ENCODE measurements at places on chromosomes 2 and 18. TPM values are rescaled to one million over a fixed set of nuclear protein-coding genes. Genes with fewer than 3 reads are reported as not detected.

UPP2 gene
- polyA plus RNA-seq = not detected

CCDC148 gene
- not detected for polyA plus RNA-seq

ELOA2 gene
- not detected for polyA plus RNA-seq

WNT10A gene
- 0.04 TPM for polyA plus RNA-seq

EML4 gene
- 8.0 TPM for polyA plus RNA-seq

BMP10 gene
- polyA plus RNA-seq = not detected

FAM168B gene
- 20.5 TPM for polyA plus RNA-seq

LRRTM1 gene
- polyA plus RNA-seq = not detected

SERPINB3 gene
- polyA plus RNA-seq = not detected

- no peak for DNase-seq
Measured at GRCh38 chr2:186950694-186951093, 101.7 kb upstream of the ZSWIM2 start.

GRCh38 chr18:6486764-6487426, 72.2 kb upstream of the L3MBTL4 start:
- no peak for DNase-seq

DNA sequence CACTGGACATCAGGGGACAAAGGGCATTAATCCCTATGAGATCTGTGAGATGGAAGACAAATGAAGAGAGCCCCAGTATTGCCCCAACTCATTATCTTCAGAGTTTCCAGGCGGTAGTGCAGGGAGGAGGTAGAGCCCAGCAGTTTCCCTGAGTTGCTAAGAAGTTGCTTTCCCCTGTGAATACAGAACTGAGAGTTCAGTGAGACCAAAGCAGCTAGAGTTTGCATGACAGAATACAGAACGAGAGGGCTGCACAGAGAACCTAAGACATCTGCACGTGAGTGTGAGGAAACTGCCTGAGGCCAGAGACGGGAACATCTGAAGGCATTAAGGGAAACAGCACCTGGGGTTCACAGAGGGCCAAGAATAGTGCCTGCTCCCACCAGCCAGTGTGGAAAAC, 18.1 kb upstream of the PGAP1 start:
- no peak for DNase-seq

DNA sequence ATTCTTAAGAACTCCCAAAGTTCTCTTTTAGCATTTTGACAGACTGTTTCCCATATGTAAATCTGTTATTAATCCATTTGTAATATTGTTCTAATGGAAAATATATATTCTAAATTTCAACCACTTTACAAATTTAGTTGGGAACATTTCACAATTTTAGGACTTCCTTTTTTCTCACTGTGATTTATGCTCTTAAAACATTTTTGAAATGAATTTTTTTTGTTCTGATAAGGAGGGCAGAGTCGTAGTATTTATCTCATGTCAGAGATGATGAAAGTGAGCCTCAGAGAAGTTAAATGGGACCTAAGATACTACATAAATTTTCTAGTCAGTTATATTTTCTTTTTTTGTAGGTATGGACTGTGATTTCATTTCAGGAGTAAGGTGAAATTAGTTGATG, 26.6 kb downstream of the RASGRP3 start:
- no peak for DNase-seq

GRCh38 chr18:73733806-73734314, 413.8 kb downstream of the FBXO15 start:
- no peak for DNase-seq

- DNase-seq = no peak
Measured at GRCh38 chr2:11128243-11128951, 26.9 kb upstream of the SLC66A3 start.

DNA sequence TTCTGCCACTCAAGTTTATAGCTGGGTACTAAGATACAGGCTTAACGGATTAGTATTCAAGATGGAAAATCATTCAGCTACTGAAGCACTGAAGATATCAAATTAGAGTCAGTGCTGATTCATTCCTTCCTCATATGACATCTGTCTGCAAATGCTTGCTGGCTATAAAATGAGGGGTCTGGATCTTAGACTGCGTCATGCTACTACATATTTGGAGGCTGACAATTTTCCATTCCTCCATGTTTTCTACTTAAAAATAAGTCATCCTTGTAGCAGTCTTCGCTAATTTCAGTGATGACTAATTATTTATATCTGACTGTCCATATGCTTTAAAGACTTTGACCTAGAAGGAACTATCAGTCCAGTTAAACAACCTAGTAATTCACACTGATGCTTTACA, 233.4 kb downstream of the RIT2 start:
- DNase-seq = no peak

- peak; percentile 85 for DNase-seq
Measured at GRCh38 chr2:27703638-27704341, 40.1 kb downstream of the SLC4A1AP start.

DNA sequence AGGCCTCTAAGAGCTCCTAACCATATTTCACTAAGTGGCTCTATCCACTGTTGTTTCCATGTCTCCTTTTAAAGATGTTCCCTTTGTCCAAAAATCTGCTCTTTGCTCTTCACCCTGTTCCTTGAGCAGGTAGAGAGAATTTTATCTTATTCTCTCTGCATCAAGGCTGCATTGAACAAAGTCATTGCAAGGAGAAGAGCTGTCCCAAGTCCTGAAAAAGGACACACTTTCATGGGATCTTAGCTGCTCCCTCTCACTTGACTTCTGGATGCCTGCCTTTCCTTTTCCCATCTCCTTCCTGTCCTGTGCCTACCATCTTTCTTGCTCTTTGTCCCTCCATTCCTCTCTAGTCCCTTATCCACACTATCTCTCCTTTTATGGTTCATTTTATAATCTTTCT, 235.2 kb upstream of the THSD7B start:
- no peak for DNase-seq

DNA sequence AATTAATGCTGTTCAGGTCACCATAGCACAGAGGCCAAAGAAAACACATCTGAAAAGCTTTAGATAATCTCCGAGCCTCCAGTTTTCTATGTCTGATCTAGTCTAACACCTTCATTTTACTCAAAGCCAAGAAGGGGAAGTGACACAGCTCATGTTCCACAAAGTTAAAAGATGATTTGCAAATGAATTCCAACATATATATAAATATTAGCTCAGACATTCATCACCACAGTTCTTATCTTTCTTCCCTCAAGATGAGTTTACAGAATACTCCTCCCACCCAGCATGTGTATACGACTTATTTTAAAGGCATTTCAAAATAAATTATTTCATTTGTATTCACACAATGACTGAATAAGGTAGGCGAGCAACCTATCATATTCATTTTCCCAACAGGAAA, 82.4 kb downstream of the AAK1 start:
- no peak for DNase-seq

DNA sequence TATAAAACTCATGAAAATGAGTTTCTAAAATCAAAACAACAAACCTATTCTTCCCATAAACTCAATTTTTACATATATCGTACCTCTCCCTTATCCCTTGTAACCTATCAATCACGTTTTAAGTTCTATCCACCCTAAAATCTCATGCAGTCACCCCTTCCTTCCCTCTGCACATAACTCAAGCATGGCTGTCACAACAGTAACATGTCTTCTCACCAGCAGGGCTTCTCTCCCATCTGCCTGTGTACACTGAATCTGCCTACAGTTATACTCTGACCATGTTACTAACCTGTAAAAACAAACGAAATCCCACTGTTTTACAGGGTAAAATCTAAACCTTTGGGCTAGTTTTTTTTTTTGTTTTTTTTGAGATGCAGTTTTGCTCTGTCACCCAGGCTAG, 68.2 kb downstream of the MAP4K3 start:
- DNase-seq = no peak

DNA sequence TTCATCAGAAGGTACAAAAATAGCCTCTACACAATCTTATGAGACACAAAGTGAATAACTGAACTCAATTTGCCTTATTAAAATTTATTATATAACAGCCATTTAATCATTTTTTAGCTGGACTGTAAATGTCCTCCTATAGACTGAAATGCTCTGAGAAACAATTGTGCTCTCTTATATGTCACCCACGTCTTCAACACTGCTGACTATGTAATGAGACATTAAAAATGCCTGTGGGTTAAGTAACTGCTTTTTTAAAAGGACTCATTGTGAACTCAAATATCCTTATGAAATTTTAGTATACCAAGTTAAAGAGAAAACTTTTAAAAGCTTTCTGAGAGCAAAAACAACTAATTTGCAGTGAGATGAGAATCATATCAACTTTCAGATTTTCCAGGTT, 10.4 kb upstream of the GALNT1 start:
- no peak for DNase-seq

GRCh38 chr2:172204309-172204708, 101.6 kb upstream of the DLX2 start:
- DNase-seq = no peak

GRCh38 chr2:170224692-170225294, 46.8 kb downstream of the MYO3B start:
- DNase-seq = no peak

- DNase-seq = no peak
Measured at GRCh38 chr2:51697095-51697494, 665.2 kb upstream of the NRXN1 start.

- DNase-seq = peak; percentile 49
Measured at GRCh38 chr2:101399021-101399799, 11.9 kb upstream of the CREG2 start.

- no peak for DNase-seq
Measured at GRCh38 chr2:169734169-169734847, 676 bp downstream of the KLHL23 start.

DNA sequence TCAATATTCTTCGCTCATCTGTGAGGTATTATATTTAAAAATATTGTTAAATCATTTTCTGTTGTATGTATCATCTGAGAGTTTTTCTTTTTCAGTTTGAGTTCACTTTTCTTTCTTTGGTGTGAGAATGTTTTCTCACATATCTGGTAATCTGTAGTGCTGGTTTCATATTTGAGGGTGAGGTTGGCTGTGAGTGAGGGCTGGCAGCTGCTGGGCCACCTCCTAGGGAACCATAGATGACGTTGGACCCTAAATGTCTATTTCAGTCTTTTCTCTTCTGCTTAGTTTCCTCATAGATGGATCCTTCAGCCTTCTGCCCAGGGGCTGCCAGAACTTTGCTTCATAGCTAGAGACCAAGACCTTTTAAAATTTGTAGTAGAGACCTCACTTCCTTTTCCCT, 33.5 kb downstream of the MGAT5 start:
- no peak for DNase-seq

DNA sequence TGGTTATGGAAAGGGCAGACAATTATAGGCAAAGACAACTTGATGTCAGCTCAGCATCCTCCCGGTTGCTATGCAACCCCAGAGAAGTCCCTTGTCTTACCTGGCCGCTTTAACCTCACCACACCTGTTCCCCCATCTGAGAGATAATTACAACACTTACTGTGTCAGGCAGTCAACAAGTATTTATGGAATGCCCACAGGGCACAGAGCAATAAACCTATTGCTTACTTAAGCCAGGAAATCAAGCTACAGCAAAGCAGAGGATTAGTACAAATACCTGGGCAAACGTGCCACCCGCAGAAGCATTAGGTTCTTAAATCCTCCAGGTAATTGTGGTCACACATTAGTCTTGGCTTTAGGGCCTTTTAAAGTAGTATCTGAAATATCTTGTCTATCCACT, 320.4 kb upstream of the REV1 start:
- no peak for DNase-seq

GRCh38 chr2:3571284-3571683, 3.8 kb upstream of the RPS7 start:
- no peak for DNase-seq

DNA sequence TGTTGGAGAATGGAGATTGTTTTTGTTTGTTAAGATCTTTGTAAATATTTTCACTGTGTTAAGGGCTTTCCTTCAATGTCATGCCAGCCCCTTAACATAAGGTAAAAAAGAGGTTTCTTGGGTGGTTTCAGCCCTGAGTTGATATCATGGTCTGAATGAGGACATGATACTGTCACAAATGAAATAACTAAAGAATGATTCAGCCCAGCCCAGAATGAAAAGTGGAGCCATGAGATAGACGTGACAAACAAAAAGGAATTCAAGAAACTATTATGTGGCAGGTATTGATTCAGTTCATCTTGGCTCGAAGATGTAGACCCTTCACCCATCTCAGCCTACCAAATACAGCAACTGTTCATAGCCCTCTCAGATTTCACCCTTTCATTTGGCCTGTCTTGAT, 88.6 kb upstream of the TTN start:
- no peak for DNase-seq

- DNase-seq = no peak
Measured at GRCh38 chr18:78207942-78208341, 771.7 kb upstream of the SALL3 start.

DNA sequence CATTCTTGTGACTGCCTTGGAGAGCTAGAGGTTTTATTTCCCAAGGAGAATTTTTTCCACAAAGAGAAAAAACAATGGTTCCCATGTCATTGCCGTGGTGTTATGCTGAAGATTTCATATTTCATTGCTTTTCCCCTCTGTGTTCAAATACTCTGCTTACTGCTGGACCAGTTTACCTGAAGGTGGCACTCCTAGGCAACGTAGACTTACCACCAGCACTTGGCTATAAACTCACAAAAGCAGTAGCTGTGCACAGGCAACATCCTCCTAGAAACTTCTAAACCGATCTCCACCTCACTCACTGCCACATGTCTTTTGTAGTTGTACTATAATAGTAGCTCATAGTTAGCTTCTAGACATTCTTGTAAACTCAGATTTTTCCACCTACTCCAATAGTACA, 1319.7 kb upstream of the CRIM1 start:
- no peak for DNase-seq

Measured in CD14-positive monocyte (primary cell).